Epithelial cell of proximal tubule (primary cell): ENCODE measurements at places on chromosomes 3 and 15.

GRCh38 chr15:60945196-60945595 is 283.9 kb downstream of the RORA start:
- DNase-seq = no peak

DNA sequence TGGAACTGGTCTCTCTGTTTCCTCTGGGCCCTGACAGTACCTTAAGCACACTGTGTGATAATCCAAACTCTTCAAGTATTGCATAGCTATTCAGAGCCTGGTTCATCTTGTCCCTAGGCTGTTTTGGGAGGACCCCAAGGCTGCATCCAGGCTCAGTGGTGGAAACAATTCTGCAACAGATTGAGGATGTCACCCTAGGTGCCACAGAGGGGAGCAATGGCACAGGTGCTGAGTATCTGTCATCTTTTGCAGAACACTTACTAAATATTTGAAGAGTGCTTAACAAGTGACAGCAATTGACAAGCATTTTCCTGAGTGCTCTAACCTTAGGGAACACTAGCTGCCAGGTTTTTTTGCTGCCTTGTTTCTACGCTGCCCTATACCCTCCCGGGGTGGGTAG is 27.8 kb downstream of the STARD5 start:
- DNase-seq = no peak

DNA sequence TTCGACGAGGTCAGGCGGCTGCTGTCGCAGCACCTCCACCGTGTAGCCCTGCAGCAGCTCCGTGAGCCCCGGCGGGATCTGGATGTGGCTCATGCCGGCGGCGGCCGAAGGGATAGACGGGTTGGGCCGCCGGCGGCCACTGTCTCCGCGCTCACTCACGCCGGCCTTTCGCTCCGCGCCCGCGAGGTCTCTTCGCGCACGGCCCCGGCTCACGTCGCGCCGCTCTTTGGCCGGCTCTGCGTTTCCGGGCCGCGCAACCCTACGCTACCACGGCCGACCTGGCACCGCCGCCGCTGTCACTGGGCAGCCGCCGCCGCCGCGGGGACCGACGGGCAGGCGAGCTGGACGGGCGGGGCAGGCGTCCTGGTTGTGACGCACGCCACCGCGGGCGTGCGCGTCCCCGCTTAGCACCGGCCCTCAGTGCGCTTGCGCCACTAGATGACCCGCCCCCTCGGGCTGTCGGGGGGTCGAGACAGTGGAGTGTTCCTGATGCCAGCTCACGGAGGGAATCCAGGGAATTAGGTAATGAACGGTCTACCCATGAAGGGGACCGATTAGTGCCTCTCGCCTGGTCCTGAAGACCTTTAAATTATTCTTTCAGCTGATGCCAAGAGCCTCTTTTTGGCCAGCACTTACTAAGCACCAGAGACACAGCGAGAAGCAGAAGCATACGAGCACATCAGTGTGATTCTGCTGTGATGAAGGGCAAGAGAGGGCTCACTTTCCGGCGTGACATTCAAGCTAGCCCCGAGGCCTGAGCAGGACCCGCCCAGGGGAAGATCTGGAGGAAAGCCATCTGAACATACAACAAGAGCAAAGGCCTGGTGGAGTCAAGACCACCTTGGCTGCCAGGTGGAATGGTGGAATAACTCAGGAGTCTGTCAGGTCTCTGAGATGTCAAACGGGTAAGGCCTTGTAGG is at the start of gene PRKAR2A:
Gene PRKAR2A (minus strand): TSS at position 371 of the 920 bp plus-strand sequence. CDS start 278 bp downstream, at position 93.
- DNase-seq = no peak

DNA sequence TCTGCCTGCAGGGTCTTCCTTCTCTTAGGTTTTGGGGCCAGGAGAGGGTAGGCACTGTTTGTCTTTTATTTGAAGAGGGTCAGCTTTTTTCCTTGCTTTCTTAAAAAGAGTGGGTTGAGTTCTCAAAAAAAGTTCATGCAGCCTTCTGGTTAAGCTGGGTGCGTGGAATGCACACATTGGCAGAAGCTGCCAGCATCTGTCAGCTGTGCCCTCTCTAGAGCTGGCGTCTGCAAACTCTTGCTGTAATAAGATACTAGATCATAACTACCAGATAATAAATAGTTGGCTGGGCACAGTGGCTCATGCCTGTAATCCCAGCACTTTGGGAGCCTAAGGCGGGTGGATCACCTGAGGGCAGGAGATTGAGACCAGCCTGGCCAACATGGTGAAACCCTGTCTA is 373.4 kb downstream of the OCA2 start:
- DNase-seq = no peak

DNA sequence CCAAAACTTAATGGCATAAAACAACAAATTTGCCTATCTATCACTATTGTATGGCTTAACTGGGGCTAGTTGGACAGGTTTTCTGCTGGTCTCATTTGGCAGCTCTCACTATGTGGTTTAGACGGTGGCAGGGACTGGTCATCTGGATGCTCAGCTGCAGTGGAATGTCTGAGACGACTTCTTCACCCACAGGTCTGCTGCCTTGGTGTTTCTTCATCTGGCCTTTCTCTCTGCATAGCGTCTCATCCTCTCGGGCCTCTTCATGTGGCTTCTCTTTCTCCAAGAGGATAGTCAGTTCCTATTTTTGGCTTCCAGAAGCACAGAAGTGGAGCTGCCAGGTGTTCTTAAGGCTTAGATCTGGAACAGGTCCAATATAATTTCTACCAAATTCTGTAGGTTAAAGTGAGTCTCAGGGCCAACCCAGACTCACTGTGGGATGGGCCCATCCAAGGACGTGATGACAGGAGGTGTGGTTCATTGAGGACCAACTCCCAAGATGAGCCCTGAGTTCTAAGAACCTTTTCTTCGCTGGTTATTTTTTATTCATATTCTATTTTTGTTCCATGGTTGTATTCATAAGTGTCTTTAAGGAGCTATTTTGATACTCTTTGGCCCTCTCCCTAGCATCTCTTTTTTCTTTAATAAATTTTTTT is 18.6 kb downstream of the UBE2Q2 start:
- DNase-seq = no peak

DNA sequence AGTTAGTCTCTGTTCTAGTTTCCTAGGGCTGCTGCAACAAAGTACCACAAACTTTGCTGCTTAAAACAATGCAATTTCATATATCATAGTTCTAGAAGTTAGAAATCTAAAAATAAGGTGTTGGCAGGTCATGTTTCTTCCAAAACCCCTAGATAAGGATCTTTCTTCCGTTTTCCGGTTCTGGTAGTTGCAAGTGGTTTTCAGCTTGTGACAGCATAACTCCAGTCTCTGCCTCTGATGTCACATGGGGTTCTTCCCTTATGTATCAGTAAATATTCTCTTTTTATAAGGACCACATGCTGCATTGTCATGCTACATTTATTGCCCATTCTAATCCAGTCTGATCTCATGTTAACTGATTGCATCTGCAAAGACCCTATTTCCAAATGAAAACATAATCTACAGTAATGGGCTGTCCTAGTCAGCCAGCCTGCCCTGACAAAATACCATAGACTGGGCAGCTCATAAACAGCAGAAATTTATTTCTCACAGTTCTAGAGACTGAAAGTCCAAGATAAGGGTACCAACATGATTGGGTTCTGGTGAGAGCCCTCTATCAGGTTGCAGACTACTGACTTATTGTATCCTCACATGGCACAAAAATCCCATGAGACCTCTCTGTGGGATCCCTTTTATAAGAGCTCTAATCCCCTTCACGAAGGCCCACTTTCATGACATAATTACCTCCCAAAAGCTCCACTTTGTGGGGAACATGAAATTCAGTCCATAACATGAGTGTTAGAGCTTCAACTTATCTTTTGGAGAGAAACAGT is 642.0 kb upstream of the NAALADL2 start:
- DNase-seq = no peak

- DNase-seq = no peak
Observed at GRCh38 chr3:167066977-167067786, 312.9 kb downstream of the ZBBX start.

DNA sequence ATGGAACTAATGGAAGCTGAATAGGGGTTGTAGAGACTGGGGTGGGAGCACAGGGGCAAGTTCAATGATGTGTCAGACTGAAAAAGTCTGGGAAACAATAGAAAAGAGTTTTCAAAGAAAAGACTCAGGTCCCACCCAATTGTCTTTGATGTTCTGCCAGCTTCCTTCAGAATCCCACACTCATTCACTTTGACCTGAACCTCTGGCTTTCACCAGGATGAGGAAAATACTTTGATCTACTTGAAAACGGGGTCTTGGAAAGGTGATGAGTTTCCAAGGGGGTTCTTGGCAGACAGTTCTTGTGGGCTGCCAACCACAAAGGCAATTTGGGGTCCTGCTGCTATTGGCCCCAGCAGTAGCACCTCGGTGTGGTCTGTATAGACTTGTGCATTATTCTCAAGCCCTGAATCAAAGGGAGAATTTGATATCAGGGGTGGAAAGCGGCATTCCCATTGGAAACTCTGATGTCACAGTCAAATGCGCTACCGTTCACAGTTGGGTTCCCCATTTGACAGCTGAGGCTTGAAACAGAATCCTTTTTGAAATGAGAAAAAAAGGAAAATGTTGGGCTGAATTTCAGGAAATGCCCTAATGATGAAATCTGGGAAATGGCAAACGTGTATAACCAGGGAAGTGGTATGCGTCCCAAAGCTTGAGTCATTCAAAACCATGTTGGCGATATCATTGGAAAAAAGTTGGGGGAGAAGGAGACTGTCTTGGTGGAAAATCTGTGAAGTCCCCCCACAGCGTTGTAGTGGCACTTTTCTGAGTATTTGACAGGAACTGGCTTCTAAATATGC is 229.2 kb upstream of the LRTM1 start:
- DNase-seq = no peak

GRCh38 chr15:72339777-72340177 is 19.8 kb upstream of the CELF6 start:
- no peak for DNase-seq

- DNase-seq = no peak
Observed at GRCh38 chr3:73540969-73541740, 83.6 kb downstream of the PDZRN3 start.

- peak; percentile 84 for DNase-seq
Observed at GRCh38 chr15:70508561-70509281, 254.6 kb downstream of the UACA start.

- DNase-seq = no peak
Observed at GRCh38 chr3:7602297-7602696, 741.4 kb downstream of the GRM7 start.

DNA sequence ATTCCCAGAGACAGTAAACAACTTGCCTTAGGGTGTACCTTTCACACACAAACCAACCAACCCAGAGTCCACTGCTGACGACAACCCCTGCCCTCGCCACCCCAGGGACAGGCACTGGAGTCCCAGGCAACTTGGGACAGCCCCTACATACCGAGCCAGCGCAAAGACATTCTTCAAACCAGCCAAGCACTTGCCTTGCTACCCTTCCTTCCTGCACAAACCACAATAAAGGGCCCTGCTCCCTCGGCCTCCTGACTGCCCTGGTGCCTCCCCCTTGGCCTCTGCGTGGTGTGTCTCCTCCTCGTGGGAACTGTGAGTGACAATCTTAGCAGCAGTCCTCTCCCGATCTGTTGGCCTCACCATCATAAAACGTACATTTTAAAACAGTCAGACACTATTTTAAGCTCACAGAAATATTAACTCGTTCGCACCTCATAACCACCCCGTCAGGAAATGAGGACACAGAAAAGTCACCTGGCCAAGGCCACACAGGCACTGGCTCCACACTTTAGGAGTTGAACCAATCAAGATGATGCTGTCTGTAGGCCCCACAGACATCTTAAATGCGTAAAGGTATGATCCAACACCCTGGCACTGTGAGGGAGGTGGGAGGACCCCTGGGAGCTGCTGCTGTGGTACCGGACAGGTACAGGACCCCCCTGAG is 113.8 kb downstream of the ADCY5 start:
- DNase-seq = no peak

- DNase-seq = no peak
Observed at GRCh38 chr3:121995161-121996137, 26.6 kb downstream of the ILDR1 start.

- DNase-seq = peak; percentile 72
Observed at GRCh38 chr3:130820976-130821375, 72.9 kb upstream of the ATP2C1 start.

- DNase-seq = no peak
Observed at GRCh38 chr3:21509731-21510470, 241.1 kb downstream of the ZNF385D start.

- DNase-seq = no peak
Observed at GRCh38 chr3:111750278-111750884, 108.7 kb upstream of the PHLDB2 start.

GRCh38 chr15:39582286-39582976 is 1.6 kb downstream of the THBS1 start:
- DNase-seq = no peak

DNA sequence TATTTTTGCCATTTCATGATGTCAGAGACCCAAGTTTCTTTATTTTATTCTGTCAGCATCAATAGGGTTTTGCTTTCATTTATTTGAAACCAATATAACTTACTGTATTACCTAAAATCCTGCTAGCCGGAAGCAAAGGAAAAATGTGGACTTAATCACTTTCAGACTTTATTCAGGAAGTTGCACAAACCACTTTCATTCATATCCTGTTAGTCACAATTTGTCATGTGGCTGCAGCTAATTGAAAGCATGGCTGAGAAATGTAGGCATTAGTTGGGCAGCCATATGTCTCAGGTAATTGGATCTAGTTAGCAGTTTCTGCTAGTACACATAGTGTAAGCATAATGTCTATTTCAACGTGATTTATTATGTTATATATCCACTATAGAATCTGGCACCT is 462.3 kb upstream of the SGO1 start:
- no peak for DNase-seq

GRCh38 chr3:126961191-126961790 is 21.6 kb upstream of the PLXNA1 start:
- no peak for DNase-seq

DNA sequence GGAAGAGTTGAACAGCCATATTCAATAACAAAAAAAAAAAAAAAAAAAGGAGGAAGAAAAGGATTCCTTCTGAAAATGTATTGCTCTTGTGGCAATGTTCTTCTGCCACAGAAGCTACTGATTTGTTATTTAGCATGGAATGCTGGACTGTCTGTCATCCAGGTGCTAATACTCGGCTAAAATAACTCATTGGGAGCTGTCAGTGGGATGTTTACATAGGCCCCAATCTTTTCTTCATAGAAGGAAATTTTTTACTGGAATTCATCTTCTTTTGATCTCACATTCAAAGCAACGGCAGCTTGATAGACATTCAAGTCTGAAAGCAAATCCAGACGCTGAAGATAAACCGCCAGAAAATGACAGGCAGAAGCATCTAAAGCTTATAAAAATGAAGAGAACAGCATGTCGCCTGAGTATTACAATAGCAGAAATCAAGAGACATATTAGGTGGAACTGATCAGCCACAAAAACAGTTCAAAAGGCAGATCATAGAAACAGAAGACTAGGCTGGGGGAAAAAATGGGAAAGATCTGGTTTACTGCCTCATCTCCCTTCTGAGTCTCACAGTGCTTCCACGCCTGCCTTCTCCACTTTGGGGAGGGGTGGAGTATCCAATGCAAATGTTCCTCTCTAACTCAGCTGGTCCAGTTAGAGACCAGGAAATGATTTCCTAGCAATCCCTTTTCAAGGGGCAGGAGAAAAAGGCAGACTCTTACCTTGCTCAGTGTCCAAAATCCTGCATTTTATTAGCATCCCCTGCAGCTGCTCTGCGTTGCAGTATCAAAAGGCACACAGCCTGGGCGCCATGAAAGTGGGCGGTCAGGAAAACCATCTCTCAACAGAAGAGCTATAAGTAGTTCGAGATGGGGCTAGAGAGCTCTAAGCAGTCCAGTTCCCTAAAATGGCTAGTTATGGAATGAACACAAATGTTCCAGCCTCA is 451.9 kb downstream of the FOXP1 start:
- no peak for DNase-seq

- DNase-seq = no peak
Observed at GRCh38 chr3:55089211-55089610, 161.4 kb upstream of the LRTM1 start.

- no peak for DNase-seq
Observed at GRCh38 chr3:180417241-180417640, 184.7 kb upstream of the TTC14 start.
